ENCODE measurements at places on chromosomes 4 and X. TPM values are rescaled to one million over a fixed set of nuclear protein-coding genes. Genes with fewer than 3 reads are reported as not detected.

Gene FGFBP2
- total RNA-seq, result 0.52 TPM

Gene ZBED1
- total RNA-seq, result 33.4 TPM

Gene ATP2B3
- not detected for total RNA-seq

Gene TMSB15A
- total RNA-seq, result 0.48 TPM

Gene CXorf49
- not detected for total RNA-seq

Gene TMEM35A
- 13.8 TPM for total RNA-seq

Gene POF1B
- 1.5 TPM for total RNA-seq

Gene CTAG1A
- not detected for total RNA-seq

Gene SMR3B
- total RNA-seq, result not detected

Gene AWAT2
- not detected for total RNA-seq

Gene NEXMIF
- total RNA-seq, result 1.8 TPM

Gene DRD5
- total RNA-seq, result not detected

Gene PABPC1L2A
- total RNA-seq, result not detected

Gene TRIM61
- 1.9 TPM for total RNA-seq

Gene AMMECR1
- 6.2 TPM for total RNA-seq

Gene KCNE5
- total RNA-seq, result not detected

Gene MTCP1
- total RNA-seq, result 15.7 TPM

Gene PPARGC1A
- 27.7 TPM for total RNA-seq

Gene TCEAL6
- not detected for total RNA-seq

Gene PRRG3
- total RNA-seq, result 0.86 TPM

Gene TLR10
- total RNA-seq, result 0.38 TPM

Gene RNF150
- total RNA-seq, result 23.6 TPM

Gene TIMM17B
- total RNA-seq, result 29.0 TPM

Gene CT47B1
- total RNA-seq, result not detected

Gene ERCC6L
- total RNA-seq, result 0.14 TPM

Gene SULT1E1
- not detected for total RNA-seq

Gene GSPT2
- 7.6 TPM for total RNA-seq

Gene MAOA
- 57.3 TPM for total RNA-seq

Gene ZNF330
- total RNA-seq, result 27.9 TPM

Gene DNAAF6
- total RNA-seq, result not detected

Gene PCDH11X
- 0.52 TPM for total RNA-seq

Gene VCX2
- total RNA-seq, result not detected

Gene NAP1L2
- total RNA-seq, result 5.0 TPM

Gene IL2RG
- 2.6 TPM for total RNA-seq

Gene BEX1
- 0.76 TPM for total RNA-seq

Gene ANXA3
- 13.8 TPM for total RNA-seq

Gene REELD1
- not detected for total RNA-seq

Gene CCNA2
- total RNA-seq, result 0.52 TPM

Gene APLN
- 8.5 TPM for total RNA-seq

Gene TCEAL1
- total RNA-seq, result 120 TPM

Gene PSAPL1
- total RNA-seq, result not detected

Gene GLRA3
- not detected for total RNA-seq

Gene PLAC8
- total RNA-seq, result 3.8 TPM

Gene TMPRSS11F
- total RNA-seq, result not detected

Gene TLR3
- 8.3 TPM for total RNA-seq

Gene SPATA4
- not detected for total RNA-seq

Gene PARM1
- total RNA-seq, result 94.5 TPM

Gene HSD17B13
- 0.32 TPM for total RNA-seq

Gene ENPEP
- 5.7 TPM for total RNA-seq

Gene CASP3
- 17.1 TPM for total RNA-seq

Gene CCDC158
- 2.3 TPM for total RNA-seq

Gene PIR
- 12.2 TPM for total RNA-seq

Gene PNMA5
- not detected for total RNA-seq
